Inflammatory macrophage treated with lipopolysaccharide for 4 hours (primary cell): ENCODE measurements at places on chromosomes 3 and 15.

GRCh38 chr3:156472150-156472549, 82.8 kb downstream of the SSR3 start:
- no peak for DNase-seq

DNA sequence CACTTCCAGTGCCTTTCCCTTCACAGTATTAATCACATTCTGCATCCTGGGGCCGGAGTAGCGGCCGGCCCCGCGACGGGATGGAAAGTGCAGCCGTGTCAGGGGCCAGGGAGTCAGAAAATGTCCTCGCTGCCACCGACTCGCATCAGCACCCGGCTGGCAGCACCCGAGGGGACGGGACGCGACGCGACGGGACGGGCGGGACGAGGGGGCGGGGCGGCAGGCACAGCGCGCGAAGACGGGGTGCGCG, 353 bp downstream of the ATG3 start:
- DNase-seq: peak; percentile 72

DNA sequence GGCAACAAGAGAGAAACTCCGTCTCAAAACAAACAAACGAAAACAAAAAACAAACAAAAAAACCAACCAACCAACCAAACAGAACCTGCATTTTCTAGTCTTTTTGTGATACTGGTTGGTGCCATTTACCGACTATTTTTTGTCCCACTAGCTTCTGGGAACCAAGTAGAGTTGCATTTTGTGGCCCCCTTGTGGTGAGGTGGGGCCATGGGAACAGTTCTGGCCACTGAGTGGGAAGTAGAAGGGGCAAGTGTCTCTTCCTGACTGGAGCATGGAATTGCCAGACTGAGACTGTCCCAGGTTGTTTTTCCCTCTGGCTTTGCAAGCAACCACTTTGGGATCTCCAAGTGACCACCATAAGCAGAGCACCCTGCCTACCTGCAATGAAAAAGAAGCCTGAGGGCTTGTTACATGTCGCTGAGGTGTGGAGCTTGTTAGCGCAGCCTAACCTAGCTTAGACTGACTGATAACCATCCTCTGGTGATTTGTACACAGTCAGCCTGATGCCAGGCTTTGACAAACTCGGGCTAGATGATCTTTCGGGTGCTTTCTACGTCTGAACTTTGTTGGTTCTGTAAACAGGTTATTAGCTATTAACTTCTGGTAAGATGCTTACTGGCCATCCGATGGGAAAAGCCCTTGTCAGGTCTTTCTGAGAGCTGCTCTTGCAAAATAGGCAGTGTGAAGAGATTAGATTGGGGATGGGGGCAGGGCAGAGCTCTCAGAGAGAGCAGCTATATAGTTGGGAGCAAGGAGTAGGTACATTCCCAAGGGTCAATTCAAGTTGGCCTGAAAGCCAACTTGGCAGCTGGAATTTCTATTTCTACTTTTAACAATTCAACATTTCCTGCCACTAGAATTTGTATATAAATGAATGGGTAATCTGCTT, 172.2 kb downstream of the SSR3 start:
- peak; percentile 50 for DNase-seq

DNA sequence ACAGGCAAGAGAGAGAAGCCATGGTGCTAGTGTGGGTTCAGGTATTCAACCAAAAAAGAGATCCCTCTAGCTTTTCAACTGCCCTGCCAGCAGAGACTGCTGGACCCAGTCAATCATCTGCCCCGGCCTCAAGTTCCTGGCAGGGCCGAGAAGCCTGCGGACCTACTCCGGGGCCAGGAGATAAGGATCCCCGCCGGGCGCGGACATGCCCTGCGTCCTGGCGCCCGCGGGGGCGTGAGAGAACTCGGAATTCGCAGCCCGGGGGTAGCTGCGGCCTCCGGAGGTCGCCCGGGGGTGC, 821 bp upstream of the MAGI1 start:
- no peak for DNase-seq

- peak; percentile 92 for DNase-seq
Observed at GRCh38 chr3:187368251-187369088, at the start of gene RTP4. Gene RTP4 (plus strand): TSS chr3:187368385. CDS start chr3:187368442, 57 bp downstream.

GRCh38 chr3:15064299-15064834, 748 bp downstream of the MRPS25 start:
- DNase-seq: peak; percentile 41
